CD4-positive, alpha-beta T cell treated with Interleukin-6 at 100 ng/mL for 8 hours (primary cell): ENCODE measurements at places on chromosomes 1 and 21.

GRCh38 chr21:46503922-46504550 is 45.3 kb downstream of the DIP2A start:
- DNase-seq = no peak

GRCh38 chr1:236677641-236678235 is 8.6 kb upstream of the ACTN2 start:
- DNase-seq = no peak

- no peak for DNase-seq
These were observed 301.0 kb downstream of the RWDD3 start for GRCh38 chr1:95534985-95535384.

GRCh38 chr21:41098076-41098475 is 69.9 kb upstream of the BACE2 start:
- no peak for DNase-seq

DNA sequence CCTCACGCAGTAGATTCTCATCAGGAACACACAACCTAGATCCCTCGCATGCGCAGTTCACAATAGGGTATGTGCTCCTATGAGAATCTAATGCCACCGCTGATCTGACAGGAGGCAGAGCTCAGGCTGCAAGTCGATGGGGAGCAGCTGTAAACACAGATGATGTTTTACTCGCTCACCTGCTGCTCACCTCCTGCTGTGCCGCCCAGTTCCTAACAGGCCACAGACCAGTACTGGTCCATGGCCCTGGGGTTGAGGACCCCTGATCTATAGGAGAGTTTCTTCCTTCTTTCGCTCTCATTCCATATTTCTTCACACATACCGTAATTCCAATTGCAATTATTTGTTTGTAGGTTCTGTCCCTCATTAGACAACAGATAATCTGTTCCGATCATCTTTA is 103.4 kb downstream of the CLEC20A start:
- no peak for DNase-seq

DNA sequence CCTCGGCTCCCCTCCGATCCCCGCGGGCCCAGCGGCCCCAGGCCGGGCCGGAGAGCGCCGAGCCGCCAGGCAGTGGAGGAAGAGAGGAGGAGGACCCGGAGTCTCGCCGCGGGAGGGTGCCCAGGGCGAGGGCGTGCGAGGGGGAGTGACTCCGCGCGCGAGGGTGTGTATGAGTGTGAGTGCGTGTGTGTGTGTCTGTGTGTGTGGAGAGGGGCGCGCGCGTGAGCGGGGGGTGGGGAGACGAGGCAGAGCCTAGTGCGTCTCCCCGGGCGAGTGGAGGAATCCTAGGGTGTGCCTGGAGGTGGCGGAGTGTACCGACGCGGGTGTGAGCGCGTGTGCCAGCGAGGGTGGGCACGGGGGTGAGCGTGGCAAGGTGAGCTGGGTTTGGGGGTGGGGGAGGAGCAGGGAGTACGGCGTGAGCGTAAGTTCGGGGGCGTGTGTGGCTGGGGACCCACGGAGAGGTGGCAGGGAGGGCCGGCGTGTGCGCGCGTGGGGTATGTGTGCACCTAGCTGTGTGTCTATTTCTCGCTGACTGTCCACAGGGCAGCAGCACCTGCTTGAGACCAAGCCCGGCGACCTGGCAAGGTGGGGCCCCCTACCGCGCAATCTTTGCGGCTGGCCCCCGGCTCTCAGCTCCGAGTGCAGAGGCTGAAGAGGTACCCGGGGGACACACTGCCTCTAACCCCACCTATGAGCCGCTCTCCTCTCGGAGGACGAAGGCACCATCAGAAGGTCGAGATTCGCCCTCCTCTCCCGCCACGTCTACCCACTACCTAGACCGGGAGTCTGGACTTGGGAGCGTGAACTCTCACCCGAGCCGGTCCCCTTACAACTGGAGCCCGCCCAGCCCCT is 784 bp upstream of the KCND3 start:
- DNase-seq = no peak

DNA sequence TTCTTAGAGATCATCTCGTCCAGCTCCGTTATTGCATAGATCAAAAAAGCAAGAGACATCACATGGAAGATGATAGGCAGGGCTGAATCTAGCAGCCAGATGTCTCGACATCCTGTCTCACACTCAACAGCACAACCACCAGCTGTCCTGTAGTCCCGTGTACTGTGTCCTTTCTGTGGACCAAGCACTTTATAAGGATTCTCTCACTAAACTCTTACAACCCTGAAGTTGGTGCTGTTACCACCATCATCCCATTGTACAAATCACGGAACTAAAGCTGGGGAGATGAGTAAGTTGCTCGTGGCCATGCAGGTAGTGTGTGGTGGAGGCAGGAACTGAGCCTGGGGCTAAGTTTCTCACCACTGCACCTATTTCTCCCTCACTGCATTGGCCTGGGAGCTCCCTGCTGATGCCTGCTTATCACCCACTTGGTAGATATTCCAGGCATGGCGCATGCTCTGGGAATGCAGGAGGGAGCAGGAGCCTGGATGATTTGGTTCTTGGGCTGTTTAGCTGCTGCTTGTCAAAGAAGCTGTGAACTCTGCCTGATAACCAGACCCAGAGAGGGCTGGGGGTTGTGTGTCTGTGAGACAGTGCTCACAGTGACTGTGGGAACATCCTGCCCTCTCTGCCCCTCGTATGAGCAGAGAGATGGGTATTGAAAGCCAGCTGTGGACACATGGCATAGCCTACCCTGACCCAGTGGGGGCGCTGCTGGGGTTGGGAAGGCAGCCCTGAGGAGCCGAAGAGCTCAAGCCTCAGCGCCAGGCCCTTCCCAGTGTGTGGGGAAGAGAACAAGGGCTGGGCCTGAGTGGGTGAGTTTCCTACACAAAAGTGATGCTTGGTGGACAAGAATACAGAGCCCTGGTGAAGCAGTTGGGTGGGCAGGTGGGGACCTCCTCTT is 13.6 kb downstream of the PPFIA4 start:
- no peak for DNase-seq

DNA sequence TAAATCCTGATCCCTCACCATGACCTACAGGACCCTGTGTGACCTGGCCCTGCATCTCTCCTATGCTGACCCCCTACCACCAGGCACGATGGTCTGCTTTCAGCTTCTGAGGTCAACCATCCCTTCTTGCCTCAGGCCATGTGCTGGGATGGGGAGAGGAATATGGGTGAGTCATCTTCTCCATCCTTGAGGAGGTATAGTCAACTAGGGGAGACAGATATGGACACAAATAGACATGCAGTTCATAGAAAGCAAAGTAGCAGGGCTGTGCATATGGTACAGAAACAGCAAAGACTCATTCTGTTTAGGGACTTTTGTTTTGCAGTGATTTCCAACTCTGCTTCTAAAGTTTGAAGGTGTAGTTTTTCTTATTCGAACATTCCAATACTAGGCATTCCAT is 250.8 kb upstream of the FGGY start:
- DNase-seq = no peak
